LHCN-M2 (cell line): ENCODE measurements at places on chromosomes 13 and 19.

DNA sequence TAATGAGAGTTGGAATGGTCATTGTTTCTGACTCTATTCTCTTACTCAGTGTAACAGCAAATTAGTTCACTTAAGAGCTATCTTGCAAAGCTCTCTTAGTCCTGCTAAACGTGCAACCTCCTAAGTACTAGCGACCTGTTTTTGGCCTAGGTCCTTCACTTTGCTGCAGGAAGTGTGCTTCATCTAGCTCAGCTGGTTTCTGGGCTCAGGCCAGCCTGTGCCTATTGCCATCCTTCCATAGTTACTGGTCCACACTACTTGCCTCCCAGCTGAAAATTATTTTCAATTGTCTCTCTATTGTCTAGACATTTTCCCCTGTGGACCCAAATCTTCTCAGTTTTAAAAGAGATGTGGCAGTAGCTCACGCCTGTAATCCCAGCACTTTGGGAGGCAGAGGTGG, 561.3 kb downstream of the FGF9 start:
- no peak for DNase-seq

- no peak for DNase-seq
Observed at GRCh38 chr19:16030964-16031871, 45.1 kb upstream of the TPM4 start.

DNA sequence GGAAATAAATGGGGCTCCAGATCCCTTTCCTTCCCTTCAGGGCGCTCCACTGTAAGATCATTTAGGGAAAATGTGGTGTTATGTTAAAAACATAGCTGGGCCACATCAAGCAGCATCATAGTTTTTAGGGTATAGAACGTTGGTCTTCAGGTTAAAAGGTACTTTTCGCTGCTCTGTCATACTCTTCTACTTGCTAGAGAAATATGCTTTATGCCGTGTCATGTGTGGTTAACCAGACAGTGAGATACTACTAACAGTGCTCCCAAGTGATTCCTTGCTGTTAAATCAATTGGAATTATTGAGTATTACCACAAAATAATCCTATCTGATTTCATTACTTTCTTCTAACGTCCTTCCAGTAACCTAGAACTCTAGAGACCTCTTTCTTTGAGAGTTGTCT, 1.1 kb upstream of the NDFIP2 start:
- no peak for DNase-seq

- peak; percentile 72 for DNase-seq
Observed at GRCh38 chr19:48963371-48964204, 1.5 kb upstream of the FTL start.

- no peak for DNase-seq
Observed at GRCh38 chr19:7902796-7903243, 857 bp upstream of the MAP2K7 start.

- DNase-seq: no peak
Observed at GRCh38 chr13:30689752-30690151, 45.6 kb upstream of the ALOX5AP start.

DNA sequence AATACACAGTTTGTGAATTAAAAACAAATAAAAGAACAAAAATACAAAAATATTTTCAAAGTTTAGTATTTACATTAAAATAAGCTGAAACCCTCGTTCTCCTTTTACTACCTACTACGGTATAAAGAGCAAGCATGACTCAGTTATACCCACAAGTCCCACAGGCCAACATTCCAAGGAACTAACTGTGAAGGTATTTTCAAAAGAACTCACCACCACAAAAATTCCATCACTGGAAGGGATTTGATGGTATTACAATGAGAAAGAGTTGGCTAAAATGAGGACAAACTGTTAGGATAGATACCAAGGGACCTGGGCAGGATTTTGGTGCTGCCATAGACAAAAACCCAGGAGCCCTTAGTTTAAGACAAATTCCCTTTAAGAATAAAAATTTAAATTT, 122.7 kb downstream of the TBC1D4 start:
- DNase-seq: peak; percentile 96

DNA sequence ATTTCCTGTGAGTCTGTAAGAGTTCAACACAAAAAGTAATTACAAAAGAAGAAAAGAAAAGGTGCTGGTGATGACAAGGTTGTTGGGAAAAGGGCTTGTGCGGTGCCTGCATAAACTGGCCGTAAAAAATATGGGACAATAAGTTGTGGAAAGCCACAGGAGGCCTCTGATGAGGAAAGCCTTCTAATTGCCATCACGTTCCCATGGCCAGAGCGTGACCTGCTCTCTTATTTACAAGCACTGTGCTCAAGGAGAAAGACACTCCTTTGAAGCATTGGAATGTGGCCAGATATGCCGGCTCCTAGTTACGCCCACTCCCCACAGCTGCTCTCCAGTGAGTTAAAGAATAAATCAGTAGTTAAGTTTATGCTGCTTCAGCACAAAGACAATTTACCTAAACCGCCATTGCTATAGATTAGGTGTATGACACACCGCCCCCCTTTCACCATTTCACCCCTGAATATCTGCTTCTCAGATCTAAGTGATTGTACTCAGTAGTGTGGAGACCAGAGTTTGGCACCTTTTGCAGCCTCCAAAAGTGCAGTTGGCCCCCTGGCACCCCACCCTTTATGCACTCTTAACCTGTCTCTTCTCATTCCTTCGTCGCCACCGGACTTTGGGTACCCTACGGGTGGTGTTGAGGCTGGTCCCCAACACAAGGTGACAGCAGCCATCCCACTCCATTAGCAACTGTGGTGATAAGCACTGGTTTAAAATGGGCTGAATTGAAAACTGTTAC, 8.1 kb upstream of the PGLYRP1 start:
- DNase-seq: no peak

- peak; percentile 13 for DNase-seq
Observed at GRCh38 chr13:70568571-70568970, 460.3 kb upstream of the KLHL1 start.

DNA sequence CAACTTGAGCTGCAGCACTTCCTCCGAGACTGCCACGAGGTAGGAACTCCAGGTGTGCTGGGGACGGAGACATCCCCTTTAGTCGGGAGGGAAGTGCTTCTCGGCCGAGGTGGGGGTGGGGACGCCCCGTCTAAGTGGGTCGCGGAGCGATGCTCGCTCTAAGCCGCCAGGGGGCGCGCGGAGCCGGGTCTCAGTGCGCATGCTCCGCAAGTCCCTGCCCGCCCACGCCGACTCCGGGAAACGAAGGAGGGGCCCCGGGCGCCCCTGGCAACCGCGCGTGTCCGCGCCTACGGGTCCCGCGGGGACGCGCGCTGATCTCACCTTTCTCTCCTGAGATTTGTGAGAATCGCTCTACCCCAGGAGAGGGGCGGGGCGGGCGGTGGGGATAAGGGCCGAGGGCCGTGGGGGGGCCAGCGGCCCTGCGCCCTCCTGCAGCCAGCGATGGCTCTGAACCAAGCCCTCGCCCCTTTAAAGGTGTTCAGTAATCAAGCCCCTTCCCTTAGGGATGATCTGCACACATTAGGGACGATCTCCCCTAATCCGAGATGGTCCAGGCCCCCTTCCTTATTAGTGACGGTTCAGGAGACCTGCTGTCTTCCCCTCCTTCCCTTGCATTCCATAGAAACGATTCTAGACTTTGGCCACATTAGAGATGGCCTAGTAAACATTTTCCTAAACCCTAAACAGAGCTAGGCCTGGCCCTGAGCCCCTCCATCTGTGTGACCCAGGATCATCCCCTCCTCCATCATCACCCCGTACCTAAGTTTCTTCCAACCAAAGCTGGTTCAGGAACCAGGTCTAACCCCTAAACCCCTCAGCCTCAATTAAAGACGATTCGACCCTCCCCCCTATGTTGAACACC, 47.3 kb upstream of the SHKBP1 start:
- peak; percentile 58 for DNase-seq

- no peak for DNase-seq
Observed at GRCh38 chr19:46606681-46607447, 5.7 kb downstream of the CALM3 start.

DNA sequence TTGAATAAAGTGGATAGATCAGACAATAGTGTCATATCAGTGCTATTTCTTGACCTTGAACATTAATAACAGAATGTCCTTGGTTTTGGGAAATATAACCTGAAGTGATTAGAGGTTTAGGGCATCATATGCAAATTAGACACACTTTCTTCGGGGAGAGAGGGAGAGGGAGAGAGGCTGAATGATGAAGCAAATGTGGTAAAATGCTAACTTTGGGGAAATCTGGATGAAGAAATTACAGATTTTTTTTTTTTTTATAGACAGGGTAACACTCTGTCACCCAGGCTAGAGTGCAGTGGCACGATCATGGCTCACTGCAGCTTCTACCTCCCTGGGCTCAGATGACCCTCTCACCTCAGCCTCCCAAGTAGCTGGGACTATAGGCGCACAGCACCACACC, 3.9 kb upstream of the NCR1 start:
- no peak for DNase-seq

GRCh38 chr19:14502334-14503092, 6.6 kb upstream of the GIPC1 start:
- DNase-seq: no peak

- DNase-seq: no peak
Observed at GRCh38 chr19:47630594-47630993, 21.7 kb downstream of the BICRA start.

- DNase-seq: no peak
Observed at GRCh38 chr19:12880551-12881171, 588 bp downstream of the DNASE2 start.

- no peak for DNase-seq
Observed at GRCh38 chr13:110700641-110701040, 5.3 kb downstream of the CARS2 start.

- DNase-seq: no peak
Observed at GRCh38 chr19:13042443-13043130, 47.3 kb downstream of the NFIX start.

DNA sequence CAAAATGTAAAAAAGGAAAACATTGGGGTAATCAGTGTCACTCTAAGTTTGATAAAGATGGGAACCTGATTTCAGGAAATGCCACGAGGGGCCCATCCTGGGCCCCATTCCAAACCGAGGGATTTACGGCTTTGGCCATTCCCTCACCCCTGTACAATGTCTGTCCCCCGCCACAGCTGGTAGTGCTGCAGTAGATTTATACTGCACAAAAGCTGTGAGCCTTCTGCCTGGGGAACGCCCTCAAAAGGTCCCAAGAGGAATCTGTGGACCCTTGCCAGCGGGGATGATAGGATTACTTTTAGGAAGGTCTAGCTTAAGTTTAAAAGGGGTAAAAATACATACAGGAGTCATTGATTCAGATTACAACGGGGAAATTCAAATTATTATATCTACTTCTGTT, 173.4 kb upstream of the SGCG start:
- DNase-seq: peak; percentile 22

- no peak for DNase-seq
Observed at GRCh38 chr13:89382981-89383380, 1711.8 kb downstream of the SLITRK5 start.

DNA sequence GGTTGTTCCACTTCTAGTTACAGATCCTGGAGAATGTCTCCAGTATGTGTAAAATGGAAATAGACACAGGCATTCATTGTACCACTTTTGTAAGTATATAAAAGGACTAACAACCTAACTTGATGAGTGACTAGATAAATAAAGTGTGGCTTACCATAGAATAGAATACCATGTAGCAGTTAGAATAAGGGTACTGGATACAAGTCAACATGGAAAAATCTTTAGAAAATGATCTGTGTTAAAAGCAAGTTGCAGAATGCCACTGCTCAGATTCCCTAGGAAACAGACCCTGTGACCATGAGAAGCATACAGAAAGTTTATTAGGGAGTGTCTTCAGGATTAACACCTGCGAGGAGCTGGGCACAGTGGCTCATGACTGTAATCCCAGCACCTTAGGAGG, 25.9 kb upstream of the RNASEH2B start:
- DNase-seq: no peak

- no peak for DNase-seq
Observed at GRCh38 chr13:39350461-39350881, 252.5 kb downstream of the LHFPL6 start.

GRCh38 chr19:34151439-34151838, 20.9 kb upstream of the LSM14A start:
- no peak for DNase-seq

GRCh38 chr13:85969331-85969730, 170.1 kb upstream of the SLITRK6 start:
- DNase-seq: no peak

DNA sequence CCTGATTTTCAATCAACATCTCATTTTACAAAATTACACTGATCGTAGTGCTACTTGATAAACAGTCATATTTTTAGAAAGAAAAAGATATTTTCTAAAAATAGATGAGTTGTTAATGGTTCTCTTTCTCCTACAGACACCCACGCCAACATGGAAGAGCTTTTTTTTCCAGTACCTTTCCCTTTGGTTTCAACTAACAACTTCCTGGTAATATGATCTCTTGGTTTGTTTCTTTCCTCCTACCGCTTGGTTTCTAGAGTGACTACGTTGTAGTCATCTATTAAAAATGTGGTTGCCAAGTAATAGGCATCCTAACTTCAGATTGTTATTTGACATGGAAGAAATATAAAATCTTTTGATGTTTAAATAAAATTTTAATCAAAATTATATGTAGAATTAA, 189.0 kb downstream of the LACC1 start:
- peak; percentile 82 for DNase-seq

- DNase-seq: peak; percentile 12
Observed at GRCh38 chr13:38008636-38009035, 139.1 kb upstream of the TRPC4 start.

GRCh38 chr13:22447132-22447886, 733.5 kb upstream of the SGCG start:
- no peak for DNase-seq

GRCh38 chr13:41008349-41008980, 10.7 kb downstream of the ELF1 start:
- peak; percentile 72 for DNase-seq

GRCh38 chr19:58304748-58305064, 471 bp upstream of the ERVK3-1 start:
- DNase-seq: no peak

DNA sequence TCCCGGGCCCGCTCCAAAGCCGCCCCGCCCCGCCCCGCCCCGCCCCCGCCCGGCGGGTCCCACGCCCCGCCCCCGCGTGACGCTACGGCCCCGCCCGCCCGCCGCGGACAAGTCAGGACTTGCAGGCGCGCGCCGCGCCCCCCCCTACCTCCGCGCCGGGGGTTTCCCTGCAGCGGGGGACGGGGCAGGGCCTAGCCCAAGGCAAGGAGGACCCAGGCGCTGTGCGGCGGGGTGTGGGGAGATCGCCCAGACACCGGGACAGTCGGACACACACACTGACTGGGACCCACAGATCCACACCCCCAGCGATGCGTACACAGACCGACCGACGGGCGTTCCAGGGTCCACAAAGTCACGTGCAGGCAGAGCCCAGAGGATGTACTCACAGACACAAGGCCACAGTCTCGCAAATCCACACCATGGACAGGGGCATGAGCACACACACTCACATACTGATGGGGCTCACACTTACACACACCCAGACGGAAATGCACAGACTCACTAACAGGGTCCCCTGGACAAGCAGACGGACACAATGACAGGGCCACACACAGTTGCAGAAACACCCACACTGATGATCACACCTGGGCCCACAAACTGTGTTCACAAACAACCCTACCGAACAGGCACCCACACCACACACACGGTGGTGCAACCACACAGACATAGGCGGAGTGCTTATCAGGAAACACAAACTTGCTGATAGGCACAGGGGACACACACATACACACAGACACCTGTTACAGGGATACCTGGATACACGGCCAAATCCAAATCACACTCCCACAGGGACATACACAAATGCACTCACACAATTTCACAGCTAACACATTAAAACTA, 436 bp upstream of the BBC3 start:
- DNase-seq: peak; percentile 80

- DNase-seq: no peak
Observed at GRCh38 chr19:663682-664117, 686 bp upstream of the RNF126 start.
